Mucosa of descending colon (tissue), 3 donors: ENCODE measurements at places on chromosomes 12 and 14. TPM values are rescaled to one million over a fixed set of nuclear protein-coding genes. Genes with fewer than 3 reads are reported as not detected.

The ADCY6 gene
- 91.6 TPM for total RNA-seq

The PRKAG1 gene
- 52.2 TPM for total RNA-seq

The SMCO3 gene
- total RNA-seq, result not detected

The CIROP gene
- not detected for total RNA-seq

The TMEM52B gene
- total RNA-seq, result not detected

The FIGNL2 gene
- 0.34 TPM for total RNA-seq

The DDIT3 gene
- 14.1 TPM for total RNA-seq

The TSHR gene
- not detected for total RNA-seq

The HPD gene
- total RNA-seq, result 1.0 TPM

The SDR9C7 gene
- total RNA-seq, result not detected

The CLEC2A gene
- not detected for total RNA-seq

The EXOC3L4 gene
- total RNA-seq, result 29.1 TPM

The CPNE6 gene
- 0.14 TPM for total RNA-seq

The FGF23 gene
- total RNA-seq, result not detected

The SOCS2 gene
- total RNA-seq, result 40.7 TPM
